Chondrocyte (in vitro differentiated cells): ENCODE measurements at places on chromosomes 6 and 20.
A peak's percentile ranks its signal among the peaks of the same experiment; 100 is the strongest.

DNA sequence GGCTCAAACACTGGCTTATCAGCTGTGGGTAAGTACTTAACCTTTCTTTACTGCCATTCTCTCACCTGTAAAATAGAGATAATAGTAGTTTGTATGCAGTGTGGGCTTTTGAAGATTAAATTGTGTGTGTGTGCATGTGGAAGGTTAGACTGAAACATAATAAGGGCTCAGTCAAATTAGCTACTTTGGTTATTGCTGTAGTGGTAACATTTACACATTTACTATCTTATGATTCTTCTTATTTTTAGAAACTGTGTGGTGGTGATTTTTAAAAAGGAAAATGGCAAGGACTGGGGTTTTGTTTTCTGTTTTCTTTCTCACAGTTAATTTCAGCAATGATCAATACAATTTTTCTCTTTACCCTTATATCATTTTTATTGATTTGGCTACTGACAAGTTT is 206.9 kb downstream of the NKAIN2 start:
- H3K4me3 ChIP-seq: no peak overlapping the region
- H3K27me3 ChIP-seq: no peaks in the 10 kb centered on the region
- H3K4me1 ChIP-seq: no peaks in the 10 kb centered on the region
- no peak overlapping the region for H3K27ac ChIP-seq
- DNase-seq: no peak

GRCh38 chr6:149065658-149066556 is 251.6 kb upstream of the TAB2 start:
- H3K27ac ChIP-seq: peak overlapping the region; percentile 6
- H3K27me3 ChIP-seq: no peaks in the 10 kb centered on the region
- no peak for DNase-seq
- H3K4me1 ChIP-seq: peaks cover 55% of the 10 kb centered on the region
- peaks cover 3% of the 10 kb centered on the region for H3K36me3 ChIP-seq
- no peak overlapping the region for H3K4me3 ChIP-seq

DNA sequence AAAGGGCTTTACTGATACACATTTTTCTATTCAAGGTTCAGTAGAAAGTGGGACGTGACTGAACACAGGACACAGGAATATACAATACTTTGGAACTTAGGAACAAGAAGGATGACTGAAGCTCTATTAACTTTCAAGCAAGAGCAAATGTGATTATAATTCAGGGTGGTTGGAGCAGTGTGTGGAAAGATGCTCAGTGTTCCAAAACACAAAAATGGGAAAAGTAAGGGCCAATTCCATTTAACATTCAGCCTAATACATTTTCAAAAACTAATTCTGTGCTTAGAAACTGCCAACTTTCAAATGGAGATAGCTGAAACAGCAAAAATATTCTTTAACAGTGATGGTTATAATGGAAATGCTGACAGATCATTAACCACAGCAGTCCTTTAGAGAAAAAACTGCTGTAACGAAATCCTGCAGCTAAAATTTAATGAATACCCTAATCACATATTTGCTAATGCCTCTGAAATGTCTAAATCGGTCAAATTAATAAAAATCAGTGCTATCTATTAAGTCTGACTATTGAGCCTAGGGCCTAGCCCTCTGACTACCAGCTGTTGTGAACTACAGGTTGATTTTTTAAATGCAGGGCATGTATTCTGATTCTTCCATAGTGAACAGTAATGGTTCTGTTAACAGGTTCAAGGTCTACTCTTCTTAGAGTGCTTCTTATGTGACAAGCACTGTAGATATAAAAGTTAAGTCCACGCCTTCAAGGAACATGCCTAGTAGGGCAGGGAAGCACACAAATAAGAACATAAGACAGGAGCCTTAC is 45.9 kb downstream of the RARS2 start:
- no peak for DNase-seq
- H3K27me3 ChIP-seq: no peaks in the 10 kb centered on the region
- peaks cover 8% of the 10 kb centered on the region for H3K4me1 ChIP-seq
- peaks cover 26% of the 10 kb centered on the region for H3K36me3 ChIP-seq

- H3K36me3 ChIP-seq: no peaks in the 10 kb centered on the region
- peaks cover 61% of the 10 kb centered on the region for H3K4me1 ChIP-seq
- no peak overlapping the region for H3K4me3 ChIP-seq
- H3K27me3 ChIP-seq: no peaks in the 10 kb centered on the region
- peak overlapping the region; percentile 68 for H3K27ac ChIP-seq
- DNase-seq: no peak
These were observed 202.5 kb upstream of the SGK1 start for GRCh38 chr6:134520181-134521115.

DNA sequence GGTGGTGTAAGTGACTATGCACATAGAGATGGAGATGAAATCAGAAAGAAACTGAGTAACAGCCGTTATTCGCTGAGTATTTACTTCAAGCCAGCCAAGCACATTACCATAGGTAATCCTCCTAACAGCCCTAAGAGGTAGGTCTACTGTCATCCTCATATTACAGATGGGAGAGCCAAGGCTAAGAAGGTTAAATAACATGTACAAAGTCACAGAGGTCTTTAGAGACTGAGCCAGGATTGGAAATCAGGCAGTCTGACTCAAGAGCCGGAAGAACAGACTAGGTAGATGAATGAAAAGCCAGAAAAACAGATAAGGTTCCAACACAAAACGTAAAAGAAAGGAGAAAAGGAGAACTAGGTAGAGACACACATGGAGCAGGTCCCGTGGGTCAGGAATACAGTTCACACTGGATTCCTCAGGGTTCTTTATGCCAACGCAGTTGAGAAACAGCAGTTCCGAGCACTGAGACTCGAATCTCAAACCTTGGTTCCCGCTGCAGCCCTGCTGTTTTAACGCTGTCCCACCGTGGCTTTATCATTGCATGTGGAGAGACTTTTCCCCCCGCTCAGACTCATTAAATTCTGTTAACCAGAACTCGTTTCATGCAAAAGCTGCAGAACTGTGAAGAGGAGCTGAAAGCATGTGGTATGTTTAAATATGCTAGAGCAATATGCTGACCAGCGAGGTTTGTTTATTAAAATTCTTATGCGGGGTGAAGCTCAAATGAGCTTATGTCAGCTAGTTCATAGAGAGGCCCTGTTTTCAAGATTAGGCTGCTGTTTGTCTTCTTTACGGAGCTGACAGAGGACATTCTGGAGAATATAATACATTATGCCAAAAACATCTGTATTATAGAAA is 537.9 kb downstream of the CD83 start:
- no peak overlapping the region for H3K4me3 ChIP-seq
- peaks cover 2% of the 10 kb centered on the region for H3K27me3 ChIP-seq
- H3K27ac ChIP-seq: no peak overlapping the region
- peaks cover 6% of the 10 kb centered on the region for H3K4me1 ChIP-seq
- DNase-seq: no peak

- no peaks in the 10 kb centered on the region for H3K27me3 ChIP-seq
- no peaks in the 10 kb centered on the region for H3K36me3 ChIP-seq
- H3K27ac ChIP-seq: no peak overlapping the region
- DNase-seq: no peak
These were observed 27.4 kb upstream of the STXBP5 start for GRCh38 chr6:147176795-147177194.

DNA sequence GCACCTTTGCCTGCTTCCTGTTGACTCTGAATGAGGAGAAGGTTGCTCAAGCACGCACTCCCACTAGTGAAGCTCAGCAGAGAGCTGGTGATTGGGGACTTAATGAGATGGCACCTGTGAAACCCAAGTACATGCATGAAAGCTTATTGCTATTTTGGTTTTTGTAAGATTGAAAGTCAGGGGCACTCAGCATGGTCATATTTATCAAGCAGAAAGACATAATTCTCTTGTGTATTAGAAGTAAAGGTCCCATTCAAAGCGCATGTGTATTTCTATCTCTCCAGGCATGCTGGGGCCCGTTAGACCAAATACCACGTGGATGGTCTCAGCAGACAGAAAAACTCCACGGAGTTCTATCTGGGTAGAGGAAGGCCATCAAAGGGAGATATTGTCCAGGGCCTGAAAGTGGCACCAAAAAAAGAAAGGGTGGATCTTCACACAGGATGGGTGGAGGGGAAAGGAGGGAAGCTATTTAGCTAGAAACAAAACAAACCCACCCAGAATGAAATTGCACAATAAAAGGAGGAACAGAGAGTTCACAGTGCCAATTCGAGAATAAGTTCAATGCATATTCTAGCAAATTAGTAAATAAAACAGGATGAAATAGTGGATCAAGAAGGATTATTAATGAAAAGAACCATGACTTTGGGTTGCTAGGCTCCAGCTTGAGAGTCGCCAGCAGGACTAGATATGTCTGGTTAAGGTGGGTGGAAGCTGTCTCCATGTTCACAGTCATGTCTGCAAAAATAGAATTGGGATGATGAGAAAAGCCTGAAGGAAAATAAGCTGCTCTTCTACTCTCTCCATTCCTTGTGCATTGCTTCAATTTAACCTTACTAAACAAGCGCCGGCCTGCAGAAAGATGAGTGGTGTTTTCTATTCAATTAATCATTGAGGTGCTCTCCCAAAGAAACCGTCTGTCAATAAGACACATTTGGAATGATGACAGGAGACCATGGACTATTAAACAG is 224.9 kb upstream of the DTNBP1 start:
- H3K36me3 ChIP-seq: no peaks in the 10 kb centered on the region
- no peak overlapping the region for H3K4me3 ChIP-seq
- no peak for DNase-seq
- H3K4me1 ChIP-seq: no peaks in the 10 kb centered on the region

DNA sequence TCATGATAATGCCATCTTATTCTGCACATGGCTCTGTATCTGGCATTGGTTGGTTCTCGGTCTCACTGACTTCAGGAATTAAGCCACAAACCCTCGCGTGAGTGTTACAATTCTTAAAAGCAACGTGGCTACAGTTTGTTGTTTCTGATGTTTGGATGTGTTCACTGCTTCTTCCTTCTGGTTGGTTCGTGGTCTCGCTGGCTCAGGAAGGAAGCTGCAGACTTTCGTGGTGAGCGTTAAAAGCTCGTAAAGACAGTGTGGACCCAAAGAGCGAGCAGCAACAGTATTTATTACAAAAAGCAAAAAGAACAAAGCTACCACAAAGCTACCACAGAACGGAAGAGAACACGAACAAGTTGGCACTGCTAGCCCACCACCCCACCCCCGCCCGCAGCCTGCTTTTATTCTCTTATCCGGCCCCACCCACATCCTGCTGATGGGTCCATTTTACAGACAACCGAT is 51.1 kb downstream of the MYLIP start:
- H3K4me3 ChIP-seq: no peak overlapping the region
- H3K36me3 ChIP-seq: no peaks in the 10 kb centered on the region

- no peaks in the 10 kb centered on the region for H3K27me3 ChIP-seq
- no peaks in the 10 kb centered on the region for H3K36me3 ChIP-seq
- H3K27ac ChIP-seq: peak overlapping the region; percentile 66
These were observed 374.4 kb downstream of the UTRN start for GRCh38 chr6:144659202-144660182.

DNA sequence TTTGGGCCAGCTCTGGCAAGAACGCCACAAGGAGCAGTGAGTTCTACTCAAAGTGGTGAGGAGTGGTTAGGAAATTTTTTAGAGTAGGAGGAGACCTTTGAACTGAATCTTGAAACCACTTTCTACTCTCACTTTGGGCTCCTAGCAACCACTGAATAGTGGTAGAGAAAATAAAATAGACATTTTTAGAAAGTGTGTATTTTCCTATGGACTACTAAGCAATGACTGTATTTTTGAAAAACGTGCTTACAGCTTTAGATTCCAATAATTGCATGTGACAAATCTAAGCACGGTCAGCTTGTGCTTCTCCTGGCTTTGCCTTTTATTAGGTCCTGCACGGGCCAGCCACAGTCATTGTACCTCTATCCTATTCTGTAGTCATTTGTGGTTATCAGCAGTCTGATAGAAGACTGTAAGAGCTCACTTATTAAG is 8.7 kb upstream of the IFNGR1 start:
- peaks cover 33% of the 10 kb centered on the region for H3K4me1 ChIP-seq
- peak overlapping the region; percentile 64 for H3K27ac ChIP-seq
- H3K4me3 ChIP-seq: no peak overlapping the region
- H3K27me3 ChIP-seq: no peaks in the 10 kb centered on the region
- no peaks in the 10 kb centered on the region for H3K36me3 ChIP-seq

DNA sequence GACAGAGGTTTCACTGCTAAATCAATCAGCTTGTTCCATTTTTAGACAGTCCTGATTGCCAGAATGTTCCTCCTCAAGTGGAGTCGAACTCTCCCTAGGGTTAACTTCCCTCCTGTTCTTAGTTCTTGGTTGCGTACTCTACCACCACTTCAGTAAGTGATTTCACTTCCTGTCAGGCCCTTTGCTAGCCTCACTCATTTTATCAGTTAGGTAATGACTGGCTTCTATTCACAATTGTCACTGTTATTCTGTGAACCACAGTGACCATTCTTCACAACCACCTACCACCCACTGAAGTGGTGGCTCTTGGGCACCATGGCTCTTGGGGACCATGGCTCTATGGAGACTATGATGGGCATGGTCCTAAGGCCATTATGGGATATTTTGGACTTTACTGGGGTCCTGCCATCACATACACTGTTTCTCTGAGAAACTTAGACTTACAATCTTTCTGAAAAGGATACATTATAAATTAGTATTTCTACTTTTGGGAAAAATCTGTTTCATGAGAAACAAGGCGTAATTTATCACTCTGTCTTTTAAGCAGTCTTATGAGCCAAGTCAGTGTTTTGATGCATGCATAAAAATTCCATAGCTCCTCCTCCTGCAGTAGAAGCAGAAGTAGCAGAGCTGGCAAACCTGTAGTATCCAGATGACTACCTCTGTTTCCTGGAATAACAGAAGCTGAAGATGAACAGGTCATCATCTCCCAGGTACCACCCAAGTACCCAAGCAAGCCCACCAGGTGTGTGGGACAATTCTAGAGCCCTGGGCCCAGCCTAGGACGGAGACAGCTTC is 66.3 kb downstream of the ATXN1 start:
- no peak for DNase-seq
- H3K27me3 ChIP-seq: no peaks in the 10 kb centered on the region
- H3K4me3 ChIP-seq: no peak overlapping the region
- H3K27ac ChIP-seq: peak overlapping the region; percentile 51
- peaks cover 2% of the 10 kb centered on the region for H3K36me3 ChIP-seq

GRCh38 chr6:119444642-119445557 is 95.3 kb upstream of the MAN1A1 start:
- H3K27ac ChIP-seq: no peak overlapping the region
- H3K36me3 ChIP-seq: peaks cover 1% of the 10 kb centered on the region
- no peaks in the 10 kb centered on the region for H3K27me3 ChIP-seq
- no peak for DNase-seq
- H3K4me3 ChIP-seq: no peak overlapping the region

- DNase-seq: no peak
- no peak overlapping the region for H3K4me3 ChIP-seq
- peaks cover 21% of the 10 kb centered on the region for H3K4me1 ChIP-seq
- H3K27me3 ChIP-seq: no peaks in the 10 kb centered on the region
These were observed 35.5 kb downstream of the SESN1 start for GRCh38 chr6:109059153-109059552.
